Cerebellar nuclear complex (tissue), 1 donor: ENCODE measurements at places on chromosomes 4 and X.

- DNase-seq: no peak
Observed at GRCh38 chr4:8849266-8850073, 22.2 kb downstream of the HMX1 start.

GRCh38 chr4:141642711-141643110 lies 6.3 kb downstream of the IL15 start:
- DNase-seq: no peak

- no peak for DNase-seq
Observed at GRCh38 chr4:85805891-85806290, 330.9 kb downstream of the ARHGAP24 start.

GRCh38 chr4:148116969-148117368 lies 325.2 kb downstream of the NR3C2 start:
- no peak for DNase-seq

- no peak for DNase-seq
Observed at GRCh38 chrX:150409964-150410363, 46.8 kb downstream of the MAMLD1 start.

- DNase-seq: no peak
Observed at GRCh38 chr4:186739317-186739716, 15.7 kb upstream of the FAT1 start.

DNA sequence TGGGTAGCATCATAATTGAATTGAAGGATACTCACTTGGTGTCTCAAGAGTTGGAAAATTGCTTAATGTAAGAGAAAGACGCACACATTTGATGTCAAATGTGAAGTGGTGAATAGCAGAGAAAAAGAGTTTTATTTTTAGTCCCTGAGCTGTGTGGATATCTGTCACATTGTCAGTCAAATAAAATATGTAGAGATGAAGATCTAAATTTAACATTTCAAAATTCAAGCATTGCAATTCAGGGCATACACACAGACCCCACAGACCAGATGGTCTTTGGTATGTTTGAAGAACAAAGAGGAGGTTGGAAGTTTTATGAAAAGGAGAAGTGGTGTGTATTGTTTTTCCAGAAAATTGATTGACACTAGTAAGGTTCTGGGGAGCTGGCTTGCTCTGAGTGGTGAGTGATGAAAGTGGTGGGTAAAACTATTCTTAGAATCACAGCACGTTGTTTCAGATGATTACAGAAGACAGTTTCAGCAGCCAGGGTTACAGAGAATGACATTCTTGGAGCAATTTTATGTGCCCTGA lies 44.9 kb upstream of the BBS12 start:
- DNase-seq: no peak

- DNase-seq: no peak
Observed at GRCh38 chr4:148396986-148397673, 45.1 kb downstream of the NR3C2 start.

DNA sequence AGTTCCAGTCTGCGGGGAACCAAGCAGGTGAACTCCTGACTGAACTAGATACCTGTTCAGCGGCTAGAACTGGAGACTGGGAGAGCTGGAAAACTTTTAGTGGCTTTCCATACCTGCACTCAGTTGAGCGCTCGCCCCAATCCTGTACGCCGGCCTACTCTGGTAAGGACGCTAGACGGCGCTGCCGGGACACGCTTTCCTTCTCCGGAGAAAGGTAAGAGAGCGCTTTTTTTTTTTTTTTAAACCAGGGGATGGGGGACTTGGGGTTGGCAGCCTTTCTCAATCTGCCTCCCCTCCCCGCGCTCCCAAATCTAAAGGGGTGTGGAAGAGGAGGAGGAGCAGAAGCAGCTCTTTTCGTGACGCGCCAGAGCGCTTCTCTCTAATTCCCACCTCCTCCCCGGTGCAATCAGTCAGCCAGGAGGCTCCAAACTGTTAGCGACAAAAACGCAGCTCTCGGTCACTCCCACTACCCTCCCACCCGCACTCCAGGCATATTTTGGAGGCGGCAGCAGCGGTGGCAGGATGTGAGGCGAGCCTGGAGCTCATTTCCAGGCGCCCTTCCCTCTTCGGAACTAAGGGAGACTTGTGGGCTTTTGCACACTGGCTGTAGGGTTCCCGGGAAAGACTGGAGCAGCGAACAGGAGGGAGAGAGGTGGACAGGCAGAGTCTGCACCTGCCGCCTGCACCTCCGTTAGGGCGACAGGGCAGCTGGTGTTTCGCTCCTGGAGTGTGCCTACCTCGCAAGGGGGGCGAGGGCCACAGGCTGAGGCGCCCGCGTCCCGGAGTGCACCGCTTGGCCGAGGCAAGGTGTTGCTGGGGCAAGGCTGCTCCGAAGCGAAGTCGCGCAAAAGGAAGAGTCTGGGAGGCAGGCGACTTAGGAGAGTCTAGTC lies at the start of gene IL1RAPL2:
Gene IL1RAPL2 (plus strand): TSS at position 409 of the 890 bp plus-strand sequence.
- DNase-seq: no peak

DNA sequence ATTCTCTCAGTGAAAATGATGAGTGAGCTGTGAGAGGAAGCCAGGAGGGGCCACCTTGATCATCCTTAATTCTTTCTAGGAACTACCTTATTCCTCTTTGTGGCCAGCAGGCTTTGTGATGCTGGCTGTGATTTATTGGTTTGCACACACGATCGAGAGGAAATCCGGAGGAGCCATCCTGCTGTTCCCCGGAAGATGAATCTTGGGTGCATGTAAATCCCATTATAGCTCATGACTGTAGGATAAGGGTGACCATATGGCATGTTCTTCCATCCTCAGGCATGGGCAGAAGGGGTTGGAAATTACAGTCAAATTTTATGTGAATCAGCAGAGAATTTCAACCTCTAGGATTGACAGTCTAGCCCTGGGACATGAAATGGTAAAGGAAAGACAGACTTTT lies 254.5 kb downstream of the UNC5C start:
- DNase-seq: no peak

- no peak for DNase-seq
Observed at GRCh38 chr4:26197018-26197779, 123.6 kb upstream of the RBPJ start.
